ENCODE measurements at places on chromosomes 4 and X.

DNA sequence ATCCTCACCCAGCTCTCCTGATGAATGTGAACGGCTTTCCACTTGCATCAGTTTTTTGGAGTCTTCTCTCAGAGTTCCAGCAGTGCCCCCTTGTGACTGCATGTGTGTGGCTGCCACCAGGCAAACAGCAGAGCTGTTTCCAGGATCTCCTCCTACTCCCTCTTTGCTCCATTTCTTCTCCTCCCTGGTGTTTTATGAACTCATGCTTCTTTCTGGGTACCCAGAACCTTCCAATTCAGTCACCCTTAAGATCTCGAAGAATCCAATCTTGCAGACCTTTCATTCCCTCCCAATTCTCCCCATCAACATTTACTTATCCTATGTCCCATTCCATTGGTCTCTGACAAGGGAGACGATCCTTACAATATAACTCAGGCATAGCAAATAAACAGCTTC is 6.8 kb upstream of the TCEANC start:
- peak; percentile 78 for DNase-seq

DNA sequence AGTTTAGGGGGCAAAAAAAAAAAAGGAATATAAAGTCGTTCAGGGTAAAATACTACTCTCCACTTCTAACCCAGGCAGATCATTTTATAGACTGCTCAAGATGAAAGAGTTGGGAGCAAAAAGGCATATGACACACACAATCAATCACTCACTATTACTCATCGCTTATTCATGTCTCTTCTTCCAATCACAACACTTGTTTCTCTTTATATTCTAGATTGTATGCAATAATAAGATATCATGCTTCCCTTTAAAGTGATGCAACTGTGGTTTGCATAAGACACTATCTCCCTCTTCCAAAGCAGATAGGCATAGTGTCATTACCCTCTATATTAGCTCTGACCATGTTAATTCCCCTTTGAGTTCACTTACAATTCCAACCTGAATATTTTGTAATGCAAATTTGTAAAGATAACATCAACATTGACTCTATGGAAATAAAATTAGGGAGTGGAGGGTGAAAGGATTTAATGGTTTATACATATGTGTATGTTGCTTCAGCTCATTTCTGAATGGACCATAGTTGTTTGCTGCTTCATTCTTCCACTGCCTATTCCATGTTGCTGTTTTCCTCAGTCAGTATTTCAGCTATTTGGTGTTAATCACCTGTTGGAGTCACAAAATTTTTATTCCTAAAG is 154.9 kb upstream of the EPHA5 start:
- peak; percentile 13 for DNase-seq

DNA sequence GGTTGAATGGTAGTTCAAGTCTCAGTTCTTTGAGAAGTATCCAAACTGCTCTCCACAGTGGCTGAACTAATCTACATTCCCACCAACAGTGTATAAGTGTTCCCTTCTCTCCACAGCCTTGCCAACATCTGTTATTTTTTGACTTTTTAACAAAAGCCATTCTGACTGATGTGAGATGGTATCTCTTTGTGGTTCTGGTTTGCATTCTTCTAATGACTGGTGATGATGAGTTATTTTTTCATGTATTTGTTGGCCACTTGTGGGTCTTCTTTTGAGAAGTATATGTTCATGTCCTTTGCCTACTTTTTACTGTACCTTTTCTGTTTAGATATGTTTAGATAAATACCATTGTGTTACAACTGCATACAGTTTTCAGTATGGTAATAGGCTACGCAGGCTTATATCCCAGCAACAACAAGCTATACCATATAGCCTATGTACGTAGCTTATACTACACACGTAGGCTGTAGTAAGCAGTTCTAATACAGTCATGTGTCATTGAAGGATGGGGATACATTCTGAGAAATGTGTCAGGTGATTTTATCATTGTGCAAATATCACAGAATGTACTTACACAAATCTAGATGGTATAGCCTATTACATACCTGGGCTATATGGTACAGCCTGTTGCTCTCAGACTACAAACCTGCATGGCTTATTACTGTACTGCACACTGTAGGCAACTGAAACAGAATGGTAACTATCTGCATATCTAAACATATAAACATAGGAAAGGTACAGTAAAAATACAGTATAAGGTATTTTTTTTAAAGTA is 28.1 kb downstream of the KLHL8 start:
- DNase-seq, result peak; percentile 5

GRCh38 chrX:1700757-1701156 is 85.9 kb downstream of the ASMT start:
- DNase-seq, result no peak

DNA sequence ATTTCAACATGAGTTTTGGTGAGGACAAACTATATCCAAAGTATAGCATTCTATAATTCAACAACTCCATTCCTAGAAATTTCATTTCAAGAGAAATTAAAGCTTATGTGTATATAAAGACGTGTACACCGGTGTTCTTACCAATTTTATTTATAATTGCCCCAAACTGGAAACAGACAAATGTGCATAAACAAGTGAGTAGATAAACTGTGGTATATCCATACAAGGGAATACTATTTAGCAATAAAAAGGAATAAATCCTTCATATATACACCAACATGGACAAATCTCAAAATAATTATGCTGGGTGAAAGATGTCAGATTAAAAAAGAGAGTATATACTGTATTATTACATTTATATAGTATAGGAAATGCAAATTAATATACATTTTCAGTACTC is 19.9 kb downstream of the HNRNPH2 start:
- DNase-seq, result no peak

GRCh38 chr4:89657931-89658700 is 178.8 kb downstream of the SNCA start:
- DNase-seq, result peak; percentile 72

- DNase-seq, result no peak
These were observed 26.1 kb downstream of the IGSF1 start for GRCh38 chrX:131262738-131263679.

- peak; percentile 98 for DNase-seq
These were observed 29.6 kb downstream of the PDGFC start for GRCh38 chr4:156941940-156942548.

DNA sequence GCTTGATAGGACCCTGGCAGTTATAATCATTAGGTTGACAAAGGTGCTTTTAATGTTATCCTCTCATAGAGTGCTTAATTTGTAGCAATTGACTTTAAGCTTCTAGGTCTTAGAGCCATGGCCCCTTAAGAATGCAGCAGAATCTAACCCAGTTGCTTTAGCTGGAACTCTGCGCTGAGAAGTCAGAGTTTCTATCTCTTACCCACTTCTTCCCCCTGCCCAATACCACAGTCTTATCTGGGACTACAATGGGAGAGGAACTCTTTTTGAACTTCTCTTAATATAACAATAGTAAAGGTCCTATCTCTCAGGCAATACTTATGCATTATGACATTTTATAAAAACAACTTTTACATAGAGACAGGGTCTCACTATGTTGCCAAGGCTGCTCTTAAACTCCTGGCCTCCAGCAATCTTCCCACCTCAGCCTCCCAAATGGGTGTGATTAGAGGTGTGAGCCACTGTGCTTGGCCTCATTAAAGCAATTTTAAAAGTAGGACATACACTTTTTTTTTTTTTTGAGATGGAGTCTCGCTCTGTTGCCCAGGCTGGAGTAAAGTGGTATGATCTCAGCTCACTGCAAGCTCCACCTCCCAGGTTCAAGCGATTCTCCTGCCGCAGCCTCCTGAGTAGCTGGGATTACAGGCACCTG is 1.8 kb downstream of the TLR10 start:
- no peak for DNase-seq

GRCh38 chr4:118683513-118683912 is 1.7 kb upstream of the METTL14 start:
- peak; percentile 21 for DNase-seq

DNA sequence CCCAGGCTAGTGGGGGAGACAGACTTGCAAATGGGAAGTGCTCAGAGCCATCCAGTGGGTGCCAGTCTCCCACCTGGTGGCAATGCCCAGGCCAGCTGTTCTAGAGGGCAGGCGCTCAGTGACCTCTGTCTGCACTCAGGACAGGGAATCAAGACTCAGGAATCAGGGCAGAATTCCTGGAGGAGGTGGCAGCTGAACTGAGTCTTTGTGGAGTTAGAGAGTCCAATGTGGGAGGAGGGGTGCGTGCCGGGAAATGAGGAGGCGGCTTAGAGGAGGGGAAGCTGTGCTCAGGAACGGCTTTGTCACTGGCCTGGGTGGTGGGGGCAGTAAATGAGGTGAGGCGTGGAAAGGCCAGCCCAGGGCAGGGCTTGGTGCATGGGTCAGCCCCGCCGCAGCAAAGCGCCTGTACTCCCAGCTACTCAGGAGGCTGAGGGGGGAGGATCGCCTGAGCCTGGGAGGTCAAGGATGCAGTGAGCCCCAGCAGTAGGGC is 31.3 kb upstream of the SORCS2 start:
- no peak for DNase-seq

- no peak for DNase-seq
These were observed 242.7 kb downstream of the SCFD2 start for GRCh38 chr4:53123171-53123570.

- peak; percentile 66 for DNase-seq
These were observed 24.3 kb upstream of the NDNF start for GRCh38 chr4:121096629-121097028.

DNA sequence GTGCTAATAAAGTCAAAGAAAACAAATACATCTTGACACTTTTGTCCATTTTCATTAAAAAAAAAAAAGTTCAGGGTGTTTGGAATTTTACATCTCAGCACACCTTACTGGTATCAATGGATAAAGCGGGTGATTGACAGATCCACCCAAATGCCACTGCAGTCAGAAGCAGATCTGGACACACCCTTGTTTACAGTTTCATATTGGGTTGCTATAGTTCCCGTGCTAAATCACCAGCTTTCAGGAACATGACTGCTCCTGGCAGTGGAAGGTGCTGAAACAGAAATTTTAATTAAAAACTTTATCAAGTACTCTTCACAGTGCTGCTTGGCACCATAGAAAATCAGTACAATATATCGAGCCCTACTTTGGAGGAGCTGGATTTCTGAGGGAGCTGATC is 116.3 kb downstream of the STOX2 start:
- DNase-seq, result no peak

DNA sequence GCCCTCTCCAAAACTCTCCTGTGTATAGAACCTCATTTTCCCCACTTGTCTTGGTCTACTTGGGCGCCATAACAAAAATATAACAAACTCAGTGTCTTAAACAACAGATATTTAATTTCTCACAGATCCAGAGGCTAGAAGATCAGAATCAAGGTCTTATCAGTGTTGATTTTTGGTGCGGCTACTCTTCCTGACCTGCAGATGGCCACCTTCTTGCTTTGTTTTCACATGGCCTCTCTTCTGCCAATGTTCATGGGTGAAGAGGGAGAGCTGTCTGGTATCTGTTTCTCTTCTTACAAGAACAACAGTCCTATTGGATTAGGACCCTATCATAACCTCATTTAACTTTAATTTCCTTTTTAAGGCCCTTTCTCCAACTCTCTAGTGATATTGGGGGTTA is 177.3 kb downstream of the PABPC4L start:
- peak; percentile 50 for DNase-seq

- no peak for DNase-seq
These were observed 347.1 kb downstream of the GUCY2F start for GRCh38 chrX:109134777-109135176.

GRCh38 chr4:108900018-108900580 is 137.2 kb upstream of the ETNPPL start:
- no peak for DNase-seq

DNA sequence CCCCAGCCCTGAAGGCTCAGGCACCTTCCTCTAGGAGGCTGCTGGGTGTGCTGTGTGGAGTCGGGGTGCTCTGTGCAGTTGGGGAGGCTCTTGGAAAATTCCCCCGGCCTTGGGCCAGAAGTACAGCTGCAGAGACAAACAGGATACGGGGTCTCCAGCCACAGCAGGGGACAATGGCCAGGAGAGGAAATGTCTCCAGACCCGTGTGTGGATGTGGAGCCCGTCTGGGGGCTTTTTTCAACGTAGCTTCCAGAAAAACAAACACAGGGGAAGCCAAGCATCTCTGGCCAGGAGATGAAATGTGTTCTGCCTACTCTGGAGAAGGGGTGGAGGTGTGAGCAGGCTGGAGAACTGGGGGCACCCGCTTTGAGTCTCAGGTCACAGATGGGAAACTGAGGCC is 3.7 kb upstream of the SH3TC1 start:
- DNase-seq, result no peak

DNA sequence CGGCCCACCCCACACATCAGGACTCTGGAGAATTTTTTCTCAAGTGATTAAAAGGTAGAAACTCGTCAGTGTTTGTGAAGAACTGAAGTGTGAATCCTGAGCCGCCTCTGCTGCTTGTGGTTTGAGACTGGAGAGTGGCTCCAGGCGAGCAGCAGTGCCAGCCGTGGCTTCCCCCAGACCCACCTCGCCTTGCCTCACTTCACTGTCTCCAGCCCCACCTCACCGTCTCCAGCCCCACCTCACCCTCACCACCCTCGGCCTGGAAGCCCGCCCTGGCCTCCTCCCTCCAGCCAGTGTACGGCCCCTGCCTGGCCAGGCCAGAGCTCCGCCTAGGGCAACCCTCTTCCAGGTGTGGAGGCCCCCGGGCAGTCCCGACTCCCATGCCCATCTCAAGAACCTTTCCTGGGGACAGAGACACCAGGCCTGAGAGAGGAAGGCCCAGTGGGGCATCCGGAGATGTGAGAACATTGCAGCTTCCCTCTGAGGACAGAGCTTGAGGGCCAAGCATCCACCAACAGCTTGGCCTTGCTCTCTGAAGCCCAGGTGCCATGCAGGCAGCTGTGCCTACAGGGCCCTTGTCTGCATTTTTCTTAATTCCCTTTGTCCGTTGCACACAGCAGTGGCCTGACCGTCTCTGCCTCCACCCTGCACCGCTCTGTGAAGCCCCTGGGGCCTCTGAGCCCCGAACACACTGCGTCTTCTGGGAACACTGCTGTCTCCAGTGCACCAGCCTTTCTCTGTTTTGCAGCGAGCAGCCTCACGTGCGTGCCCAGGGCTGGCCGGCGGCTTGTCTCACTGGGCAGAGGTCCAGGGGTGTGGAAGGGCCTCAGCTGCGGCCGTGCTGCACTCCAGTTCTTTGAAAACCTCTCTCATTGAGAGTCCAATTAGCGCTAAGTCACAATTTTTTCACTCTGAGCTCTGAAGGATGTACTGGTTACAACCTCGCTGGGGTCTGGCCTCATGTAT is 13.8 kb downstream of the SH3BP2 start:
- DNase-seq, result peak; percentile 57

DNA sequence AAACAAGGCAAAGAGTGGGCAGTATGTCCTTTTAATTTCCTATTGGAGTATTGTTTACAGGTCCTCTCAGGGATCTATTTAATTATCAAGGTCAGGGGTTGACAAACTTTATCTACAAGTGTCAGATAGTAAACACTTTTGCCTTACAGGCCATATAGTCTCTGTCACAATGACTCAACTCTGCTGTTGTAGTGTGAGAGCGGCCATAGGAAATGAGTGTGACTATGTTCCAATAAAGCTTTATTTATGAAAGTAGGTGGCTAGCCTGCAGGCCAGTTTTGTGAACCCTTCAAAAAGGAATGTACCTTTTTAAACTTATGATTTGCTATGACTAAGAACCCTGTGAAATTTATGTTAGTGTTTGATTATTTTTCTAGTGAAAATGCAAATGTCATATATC is 156.1 kb downstream of the GPAT3 start:
- no peak for DNase-seq

DNA sequence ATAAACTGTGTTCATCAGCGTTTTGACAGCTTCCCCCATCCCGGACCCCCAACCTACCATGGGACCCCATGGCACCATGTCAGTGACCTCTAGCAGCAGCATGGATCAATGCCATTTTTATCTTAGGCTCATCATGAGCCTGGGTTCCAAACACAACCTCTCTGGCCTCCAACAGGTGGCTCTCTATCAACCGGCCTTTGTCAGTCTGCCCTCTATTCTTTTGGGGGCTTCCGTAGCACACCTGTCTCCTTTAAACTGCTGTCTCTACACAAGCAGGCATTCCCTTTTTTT is 721 bp upstream of the TMEM150C start:
- DNase-seq, result no peak

All from choroid plexus epithelial cell (primary cell).